Gastrocnemius medialis (tissue), 4 donors: ENCODE measurements at places on chromosomes 13 and 19. TPM values are rescaled to one million over a fixed set of nuclear protein-coding genes. Genes with fewer than 3 reads are reported as not detected.
A peak's percentile ranks its signal among the peaks of the same experiment; 100 is the strongest.

Gene MBD3L3
- total RNA-seq = not detected

DNA sequence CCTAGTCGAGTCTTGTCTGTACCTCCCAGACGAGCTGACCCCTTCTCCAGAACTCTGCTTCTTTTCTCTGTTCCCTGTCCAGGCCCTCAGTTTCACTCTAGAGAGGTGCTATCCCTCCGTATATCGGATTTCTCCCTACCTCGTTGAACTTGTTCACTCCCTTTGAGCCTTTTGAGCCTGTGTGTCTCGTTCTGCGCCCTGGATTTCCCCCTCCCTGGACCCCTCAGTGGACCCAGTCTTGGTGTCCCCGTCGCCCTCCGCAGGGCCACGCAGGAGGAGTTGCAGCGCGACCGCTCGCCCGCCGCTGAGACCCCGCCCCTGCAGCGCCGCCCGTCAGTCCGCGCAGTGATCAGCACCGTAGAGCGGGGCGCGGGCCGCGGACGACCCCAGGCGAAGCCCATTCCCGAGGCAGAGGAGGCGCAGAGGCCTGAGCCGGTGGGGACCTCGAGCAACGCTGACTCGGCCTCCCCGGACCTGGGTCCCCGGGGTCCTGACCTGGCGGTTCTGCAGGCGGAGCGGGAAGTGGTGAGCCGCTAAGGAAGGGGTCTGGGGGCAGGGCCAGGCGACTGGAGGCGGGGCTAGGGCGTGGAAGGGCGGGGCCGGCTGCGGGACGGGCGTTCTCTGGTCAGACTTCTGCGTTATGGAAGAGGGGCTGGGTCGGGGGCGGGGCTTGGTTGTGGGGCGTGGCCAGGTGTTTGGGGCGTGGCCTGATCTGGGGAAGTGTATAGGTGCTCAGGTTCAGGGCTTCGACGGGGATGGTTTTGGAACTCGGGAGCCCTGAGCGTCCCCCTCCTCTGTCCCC lies 5.5 kb downstream of the EPS8L1 start:
- peak; percentile 48 for DNase-seq

- DNase-seq = no peak
Observed at GRCh38 chr13:37681281-37682032, 82.9 kb upstream of the POSTN start.

GRCh38 chr19:2755448-2755705 lies 15.6 kb upstream of the SLC39A3 start:
- no peak for DNase-seq

GRCh38 chr13:109778102-109778542 lies 8.3 kb downstream of the IRS2 start:
- no peak for DNase-seq

DNA sequence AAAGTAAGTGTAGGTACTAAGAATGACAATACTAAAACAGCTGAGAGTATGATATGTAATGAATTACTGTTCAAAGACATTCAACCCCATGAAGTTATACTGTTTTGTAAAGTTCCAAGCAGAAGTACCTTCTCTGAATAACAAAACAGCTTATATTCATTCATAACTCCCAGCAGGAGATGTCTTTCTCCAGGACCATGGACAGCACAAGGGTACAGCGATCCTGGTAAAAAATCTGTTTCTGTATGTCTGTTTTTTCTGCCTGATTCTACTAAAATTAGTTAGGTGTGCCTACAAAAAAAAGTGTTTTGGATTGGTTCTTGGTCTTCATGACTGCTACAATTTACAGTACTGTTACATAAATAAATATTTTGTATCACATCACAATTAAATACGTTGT lies 172.5 kb upstream of the SLITRK5 start:
- no peak for DNase-seq

- DNase-seq = no peak
Observed at GRCh38 chr19:46202872-46203860, 26.4 kb upstream of the IGFL1 start.
